ENCODE measurements at places on chromosomes 6 and 20.

- DNase-seq: peak; percentile 89
These were observed 103.2 kb upstream of the FOXP4 start for GRCh38 chr6:41442800-41443501.

GRCh38 chr6:82861121-82861520 lies 204.5 kb downstream of the UBE3D start:
- DNase-seq: no peak

- peak; percentile 64 for DNase-seq
These were observed 44.8 kb upstream of the SLC2A12 start for GRCh38 chr6:134097114-134097707.

- no peak for DNase-seq
These were observed 801.6 kb downstream of the EPHA7 start for GRCh38 chr6:92617721-92618120.

GRCh38 chr6:6826961-6827360 lies 238.4 kb downstream of the LY86 start:
- DNase-seq: no peak

- DNase-seq: no peak
These were observed 11.5 kb downstream of the ADGRG6 start for GRCh38 chr6:142313284-142313683.

DNA sequence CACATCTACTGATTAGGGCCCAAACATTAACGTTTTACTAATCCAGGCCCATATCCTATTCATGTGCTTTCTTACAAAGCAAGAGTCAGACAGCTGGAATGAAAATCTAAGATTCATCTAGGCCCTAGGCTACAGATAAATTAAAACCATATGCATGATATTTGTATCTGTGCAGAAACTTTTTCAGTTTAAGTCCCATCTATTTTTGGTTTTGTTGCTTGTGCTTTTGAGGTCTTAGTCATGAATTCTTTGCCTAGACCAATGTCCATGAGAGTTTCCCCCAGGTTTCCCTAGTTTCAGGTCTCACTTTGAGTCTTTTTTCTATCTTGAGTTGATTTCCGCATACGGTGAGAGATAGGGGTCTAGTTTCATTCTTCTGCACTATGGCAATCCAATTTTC lies 20.2 kb downstream of the ADNP start:
- DNase-seq: no peak

DNA sequence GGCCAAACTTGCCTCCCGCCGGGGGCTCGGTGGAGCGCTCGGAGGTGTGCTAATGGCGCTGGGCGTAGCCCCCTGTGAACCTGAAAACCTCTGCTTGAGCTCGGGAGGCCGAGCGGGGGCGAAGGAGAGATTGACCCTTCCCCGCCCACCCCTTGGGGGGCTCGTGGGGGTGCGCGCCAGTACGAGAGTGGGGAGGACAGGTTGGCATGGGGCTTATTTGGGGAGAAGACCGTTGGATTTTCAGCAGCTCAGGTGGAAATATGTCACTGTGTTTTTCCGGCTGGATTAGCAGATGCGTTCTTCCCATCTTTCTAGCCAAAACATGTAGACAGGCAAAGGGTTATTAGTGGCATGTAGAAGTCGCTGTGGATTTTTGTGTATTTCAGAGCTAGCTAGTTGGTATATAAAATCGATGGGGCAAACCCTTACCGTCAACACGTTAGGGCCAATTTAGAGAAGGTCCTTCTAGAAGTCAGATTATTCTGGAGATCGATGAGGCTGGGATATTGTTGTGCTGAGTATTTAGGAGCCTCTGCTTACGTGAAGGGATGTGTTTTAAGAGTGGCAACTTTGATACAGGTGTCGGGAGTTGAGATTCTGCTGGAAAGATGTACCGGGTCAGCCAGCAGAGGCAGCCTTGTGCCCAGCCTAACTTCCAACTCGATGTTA lies 525 bp downstream of the NCOA7 start:
- peak; percentile 58 for DNase-seq

- no peak for DNase-seq
These were observed 33.4 kb downstream of the KCNS1 start for GRCh38 chr20:45067558-45067957.

Measured in iPS-NIHi11 (cell line).